ENCODE measurements at places on chromosomes 12 and 14.

- no peak for DNase-seq
Observed at GRCh38 chr12:38785381-38785780, 120.0 kb downstream of the CPNE8 start.

GRCh38 chr14:49853158-49853477 is 530 bp upstream of the NEMF start:
- no peak for DNase-seq

DNA sequence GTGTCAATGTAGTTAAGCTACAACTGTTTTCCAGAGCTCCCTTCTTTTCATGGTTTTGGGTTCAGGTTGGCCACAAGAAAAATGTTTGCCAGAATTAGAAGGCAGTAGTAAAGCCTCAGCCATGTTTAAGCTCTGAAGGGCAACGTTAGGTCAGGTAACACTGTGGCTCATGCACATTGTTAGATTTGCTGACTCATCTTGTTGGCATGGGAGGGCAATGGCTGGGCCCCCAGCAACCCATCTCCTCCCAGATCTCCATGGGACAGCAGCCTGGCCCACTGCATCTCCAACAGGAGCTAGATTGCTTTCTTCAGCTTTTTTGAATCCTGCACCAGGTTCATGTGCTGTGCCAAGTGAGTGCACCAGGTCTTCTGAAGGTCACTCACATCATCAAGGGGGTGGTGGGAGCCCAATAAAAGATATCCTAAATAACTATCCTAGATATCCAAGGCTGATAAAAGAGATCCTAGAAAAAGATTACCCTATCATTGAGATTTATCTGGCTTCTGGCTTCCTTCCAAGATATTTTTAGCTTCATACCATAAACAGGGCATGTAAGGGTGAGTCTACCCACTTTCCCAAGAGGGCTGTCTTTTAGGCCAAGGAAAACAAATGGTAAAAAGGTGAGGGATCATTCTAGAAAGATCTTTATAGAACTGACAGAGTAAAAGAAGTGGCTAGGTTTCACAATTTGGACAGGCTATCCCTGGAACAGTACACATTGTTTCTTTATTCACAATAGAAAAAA is 28.9 kb downstream of the PTGER2 start:
- no peak for DNase-seq

GRCh38 chr12:131903270-131904255 is 9.1 kb downstream of the ULK1 start:
- no peak for DNase-seq

GRCh38 chr12:89156340-89156739 is 196.0 kb downstream of the DUSP6 start:
- no peak for DNase-seq

DNA sequence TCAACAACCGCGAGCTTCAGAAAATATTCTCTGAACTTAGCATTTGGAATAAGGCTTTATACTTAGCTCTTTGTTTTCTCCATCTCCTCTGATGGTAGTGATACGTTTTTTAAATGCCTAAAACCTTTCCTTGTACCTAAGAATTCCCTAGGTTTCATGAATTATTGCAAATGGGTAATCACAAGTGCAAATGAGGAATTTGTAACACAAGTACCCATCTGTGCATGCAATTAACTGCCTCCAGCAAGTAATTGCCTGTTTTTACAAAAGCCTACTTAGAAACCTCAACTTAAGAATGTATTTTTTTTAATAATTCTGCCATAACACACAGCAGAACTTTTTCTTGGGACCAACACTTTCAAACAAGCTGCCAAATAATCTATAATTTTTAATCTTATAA is 149.2 kb downstream of the PHLDA1 start:
- DNase-seq, result no peak

DNA sequence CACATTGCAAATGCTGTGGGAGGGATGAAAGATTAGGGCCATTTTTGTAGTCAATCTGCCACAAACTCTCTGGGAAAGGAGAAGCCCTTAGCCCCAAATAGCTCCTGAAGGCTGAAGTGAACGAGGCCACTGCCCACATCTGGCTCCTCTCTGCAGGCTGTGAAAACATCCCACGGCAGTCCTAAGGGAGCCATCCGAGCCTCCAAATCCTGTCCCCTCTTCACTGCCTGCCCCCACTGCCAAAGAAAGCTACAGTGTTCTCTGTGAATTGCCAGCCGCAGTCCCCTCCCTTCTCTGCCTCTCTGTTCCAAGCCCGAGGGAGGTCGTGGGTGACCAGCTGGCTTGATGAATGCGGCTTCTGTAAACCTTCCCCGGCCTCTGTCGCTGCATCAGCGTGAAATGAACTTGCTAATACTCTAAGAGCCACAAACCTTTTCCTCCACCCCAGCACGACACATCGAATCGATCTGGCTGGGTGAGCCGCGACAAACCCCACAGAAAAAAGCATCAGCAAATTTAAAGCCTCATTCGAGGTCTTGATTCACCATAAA is 180.7 kb upstream of the NRXN3 start:
- no peak for DNase-seq

DNA sequence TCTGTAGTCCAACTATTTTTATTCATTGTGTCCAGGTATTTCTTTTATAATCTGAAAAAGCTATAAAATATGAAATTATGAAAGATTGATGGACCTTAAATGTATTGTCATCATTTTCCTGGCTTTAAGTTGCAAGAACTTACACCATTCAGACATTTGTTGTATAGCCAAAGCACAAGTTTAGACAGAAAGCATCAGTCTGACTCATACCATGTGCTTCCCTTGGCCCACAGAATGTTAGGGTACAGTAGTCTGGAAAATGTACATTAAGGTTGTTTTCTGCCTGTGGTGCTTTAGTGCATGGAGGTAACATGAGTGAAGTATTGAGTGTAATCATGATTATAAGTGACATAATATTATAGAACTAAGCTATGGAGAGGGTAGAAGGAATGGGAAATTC is 1002.5 kb downstream of the BCL11B start:
- no peak for DNase-seq

GRCh38 chr12:84929501-84929900 is 16.9 kb upstream of the SLC6A15 start:
- DNase-seq, result no peak

GRCh38 chr12:31887109-31887811 is 72.0 kb upstream of the RESF1 start:
- DNase-seq, result no peak

- no peak for DNase-seq
Observed at GRCh38 chr12:116121453-116121871, 156.0 kb downstream of the MED13L start.

- no peak for DNase-seq
Observed at GRCh38 chr14:100679707-100680438, 46.8 kb upstream of the DLK1 start.

- no peak for DNase-seq
Observed at GRCh38 chr12:84035766-84036165, 876.8 kb downstream of the SLC6A15 start.

- DNase-seq, result no peak
Observed at GRCh38 chr12:5395443-5396271, 36.3 kb upstream of the NTF3 start.

DNA sequence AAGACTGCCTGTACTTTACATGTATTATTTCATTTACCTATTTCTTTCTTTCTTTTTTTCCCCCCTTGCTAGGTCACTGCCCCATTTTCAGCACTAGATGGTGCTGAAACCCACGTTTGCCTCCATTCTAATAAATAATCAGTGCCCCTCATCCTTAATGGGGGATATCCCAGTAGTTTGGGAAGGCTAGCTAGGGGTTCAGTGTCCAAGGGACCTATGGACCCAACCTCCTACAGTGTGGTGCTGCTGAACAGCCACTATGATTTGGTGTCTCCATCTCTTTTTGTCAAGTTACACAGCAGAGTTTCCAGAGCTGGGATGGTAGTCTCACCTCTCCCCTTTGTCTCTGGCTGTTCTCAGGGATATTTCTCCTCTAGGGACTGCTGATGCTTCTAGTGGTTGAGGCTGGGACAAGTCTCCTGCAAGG is 6.5 kb upstream of the HCFC2 start:
- no peak for DNase-seq

GRCh38 chr14:50678163-50678562 is 10.1 kb upstream of the SAV1 start:
- DNase-seq, result no peak

GRCh38 chr12:64820593-64820992 is 3.9 kb upstream of the TBC1D30 start:
- no peak for DNase-seq

DNA sequence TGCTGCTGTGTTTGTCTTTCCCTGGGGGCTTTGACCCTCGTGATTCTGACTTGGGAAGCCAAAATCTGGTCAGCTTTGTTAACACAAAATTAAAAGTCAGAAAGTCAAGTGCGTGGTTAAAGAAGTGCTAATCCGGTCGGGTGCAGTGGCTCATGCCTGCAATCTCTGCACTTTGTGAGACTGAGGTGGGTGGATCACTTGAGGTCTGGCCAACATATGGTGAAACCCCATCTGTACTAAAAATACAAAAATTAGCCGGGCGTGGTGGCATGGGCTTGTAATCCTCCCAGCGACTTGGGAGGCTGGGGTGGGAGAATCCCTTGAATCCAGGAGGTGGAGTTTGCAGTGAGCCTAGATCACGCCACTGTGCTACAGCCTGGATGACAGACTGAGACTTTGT is 844.6 kb downstream of the VRK1 start:
- DNase-seq, result no peak

- no peak for DNase-seq
Observed at GRCh38 chr12:71763677-71764379, 9.2 kb downstream of the RAB21 start.

- DNase-seq, result no peak
Observed at GRCh38 chr12:60035835-60036234, 440.0 kb downstream of the SLC16A7 start.

GRCh38 chr12:34398706-34399630 is 376.7 kb downstream of the ALG10 start:
- no peak for DNase-seq

GRCh38 chr12:124593851-124594401 is 26.5 kb upstream of the NCOR2 start:
- DNase-seq, result no peak

DNA sequence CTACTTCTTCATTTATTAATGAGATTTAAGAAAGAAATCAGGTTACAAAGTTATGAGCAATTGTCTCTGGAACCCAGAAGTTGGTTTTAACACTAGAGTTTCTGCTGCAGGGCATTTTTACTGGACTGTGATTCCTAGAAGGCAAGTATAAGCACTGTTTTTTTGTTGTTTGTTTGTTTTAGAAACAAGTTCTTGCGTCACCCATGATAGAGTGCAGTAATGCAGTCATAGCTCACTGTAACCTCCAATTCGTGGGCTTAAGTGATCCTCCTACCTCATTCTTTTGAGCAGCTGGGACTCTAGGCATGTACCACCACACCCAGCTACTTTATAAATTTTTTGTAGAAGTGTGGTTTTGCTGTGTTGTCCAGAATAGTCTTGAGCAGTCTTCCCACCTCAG is 25.6 kb downstream of the RAP1B start:
- DNase-seq, result no peak

- no peak for DNase-seq
Observed at GRCh38 chr14:69171569-69171968, 18.6 kb upstream of the DCAF5 start.

DNA sequence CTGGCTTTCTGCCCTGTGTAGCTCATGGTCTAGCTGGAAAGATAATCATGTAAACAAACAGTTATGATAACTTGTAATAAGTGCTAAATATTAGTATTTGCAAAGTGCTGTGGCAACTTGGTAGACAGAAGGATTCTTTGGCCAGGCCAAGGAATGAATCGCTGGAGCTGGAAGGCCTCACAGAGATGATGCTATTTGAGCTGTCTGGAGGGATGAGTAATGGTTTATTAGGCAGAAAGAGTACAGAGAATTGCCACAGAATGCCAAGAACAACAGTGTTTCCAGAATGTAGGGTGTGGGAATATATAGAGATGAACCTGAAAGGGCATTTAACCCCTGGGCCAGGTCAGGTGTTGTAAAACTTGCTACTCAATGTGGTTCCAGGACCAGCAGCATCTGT is 27.6 kb downstream of the OTX2 start:
- DNase-seq, result no peak

GRCh38 chr12:118025168-118025567 is 8.7 kb downstream of the RFC5 start:
- no peak for DNase-seq

DNA sequence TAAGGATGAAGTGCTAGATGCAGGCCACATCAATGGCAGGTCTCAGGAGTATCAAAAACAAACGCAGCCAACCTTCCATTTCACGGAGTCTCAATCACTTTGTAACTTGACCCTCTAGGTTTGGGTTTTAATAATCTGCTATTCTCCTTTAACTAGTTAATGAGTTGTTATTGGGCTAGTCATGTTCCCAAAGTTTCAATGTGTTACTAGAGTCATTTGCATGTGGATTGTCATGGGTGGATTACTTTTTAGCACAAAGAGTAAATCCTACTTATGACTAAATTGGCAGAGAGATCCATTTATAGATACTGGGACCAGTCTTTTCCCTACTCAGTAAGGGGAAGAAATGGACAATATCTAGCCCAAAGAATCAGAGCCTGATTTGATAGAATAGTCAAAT is 151.0 kb downstream of the BCAT1 start:
- DNase-seq, result no peak

DNA sequence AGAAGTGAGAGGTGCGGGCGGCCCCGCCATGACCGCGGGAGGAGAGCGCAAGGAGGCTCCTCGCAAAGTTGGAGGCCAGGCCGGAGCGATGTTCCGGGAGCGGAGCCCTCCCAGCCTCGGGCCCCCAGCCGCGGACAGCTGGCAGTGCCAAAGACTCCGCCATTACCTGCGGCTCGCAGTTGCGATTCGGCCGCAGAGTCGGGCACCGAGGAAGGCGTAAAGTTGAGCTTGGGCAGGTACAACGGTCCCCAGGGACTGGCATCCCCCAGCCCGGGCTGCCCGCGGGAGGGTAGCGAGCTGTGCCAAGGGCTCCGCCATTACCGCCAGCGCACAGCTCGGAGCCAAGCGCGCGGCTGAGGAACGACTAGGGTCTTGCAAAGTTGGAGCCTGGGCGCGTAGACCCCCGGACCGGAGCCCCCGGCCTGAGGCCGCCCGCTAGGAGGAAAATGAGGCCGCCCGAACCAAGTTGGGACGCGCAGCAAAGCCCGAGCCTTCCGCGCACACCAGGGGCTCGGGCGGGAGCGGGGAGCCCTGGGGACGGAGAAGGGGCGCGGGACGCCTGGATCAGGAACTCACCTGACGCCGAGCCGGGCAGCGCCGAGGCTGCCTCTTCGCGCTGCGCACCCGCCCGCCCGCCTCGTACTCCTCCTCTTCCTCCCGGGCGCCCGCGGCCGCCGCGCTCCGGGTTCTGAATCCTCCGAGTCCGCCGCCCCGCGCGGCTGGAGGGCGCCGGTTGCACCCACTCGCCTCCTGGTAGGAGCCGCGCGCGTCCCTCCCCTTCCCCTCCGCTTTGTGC is 677 bp downstream of the NOS1 start:
- DNase-seq, result no peak

- DNase-seq, result no peak
Observed at GRCh38 chr12:91142221-91142631, 30.9 kb upstream of the LUM start.

- DNase-seq, result peak; percentile 45
Observed at GRCh38 chr12:131132118-131132892, 178.6 kb downstream of the ADGRD1 start.

Data from stimulated activated CD8-positive, alpha-beta memory T cell treated with anti-CD3 and anti-CD28 coated beads, Interleukin-12 subunit alpha, Interleukin-12 subunit beta, amount 100 ng/mL, for 4 hours (primary cell).